Glomerular endothelial cell (primary cell): ENCODE measurements at places on chromosomes 1 and 21. TPM values are rescaled to one million over a fixed set of nuclear protein-coding genes. Genes with fewer than 3 reads are reported as not detected.
A peak's percentile ranks its signal among the peaks of the same experiment; 100 is the strongest.

DNA sequence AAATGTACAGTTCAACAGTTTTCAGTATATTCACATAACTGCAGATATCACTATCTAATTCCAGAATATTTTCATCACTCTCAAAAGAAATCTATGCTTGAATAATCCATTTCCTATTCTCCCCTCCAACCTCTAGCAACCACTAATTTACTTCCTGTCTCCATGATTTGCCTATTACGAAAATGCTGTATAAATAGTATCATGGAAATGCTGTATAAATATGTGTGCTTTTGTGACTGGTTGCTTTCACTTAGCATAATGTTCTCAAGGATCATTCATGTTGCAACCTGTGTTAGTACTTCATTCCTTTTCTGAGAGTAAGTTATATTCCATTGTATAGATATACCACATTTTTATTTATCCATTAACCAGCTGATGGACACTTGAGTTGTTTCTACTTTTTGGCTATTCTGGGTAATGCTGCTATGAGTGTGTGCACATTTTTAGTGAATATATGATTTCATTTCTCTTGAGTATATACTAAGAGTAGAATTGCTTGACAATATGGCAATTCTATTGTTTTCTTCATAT lies 115.6 kb downstream of the TNFSF18 start:
- no peak for DNase-seq

GRCh38 chr1:3564921-3565831 lies 46.1 kb downstream of the MEGF6 start:
- DNase-seq: no peak

DNA sequence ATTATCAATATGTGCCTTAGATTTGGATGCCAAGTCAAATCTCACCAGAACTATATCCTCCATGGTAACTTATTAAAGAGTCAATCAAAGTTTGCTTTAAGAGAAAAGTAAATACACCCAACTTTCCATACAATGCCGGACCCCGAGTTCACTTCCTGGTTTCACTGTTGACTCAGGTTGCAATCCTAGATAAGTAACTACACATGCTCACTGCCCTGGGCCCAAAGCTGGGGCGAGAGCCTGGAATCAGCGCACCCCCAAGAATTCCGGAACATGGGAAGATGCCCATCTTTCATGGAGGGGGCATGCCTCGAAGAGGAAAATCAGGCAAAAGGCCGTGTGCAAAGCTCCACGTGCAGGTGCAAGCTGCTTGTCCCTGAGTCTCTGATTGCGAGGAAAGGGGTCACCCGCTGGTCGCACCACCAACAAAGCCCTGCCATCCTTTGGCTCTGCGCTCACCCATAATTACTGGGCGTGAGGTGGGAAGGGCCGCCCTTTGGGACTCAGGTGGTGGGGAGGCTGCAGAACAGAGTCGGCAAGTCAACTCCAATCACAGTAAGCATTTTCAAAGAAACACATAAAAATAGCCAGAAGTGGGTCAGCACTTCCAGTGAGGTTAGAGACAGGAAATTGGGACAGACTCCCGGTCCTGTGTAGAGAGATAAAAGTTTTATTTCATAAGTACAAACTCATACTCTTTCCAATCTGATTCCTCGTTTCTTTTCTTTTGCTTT lies 167.7 kb downstream of the TOMM20 start:
- DNase-seq: peak; percentile 78

GRCh38 chr1:239725371-239725770 lies 339.0 kb downstream of the CHRM3 start:
- DNase-seq: no peak

DNA sequence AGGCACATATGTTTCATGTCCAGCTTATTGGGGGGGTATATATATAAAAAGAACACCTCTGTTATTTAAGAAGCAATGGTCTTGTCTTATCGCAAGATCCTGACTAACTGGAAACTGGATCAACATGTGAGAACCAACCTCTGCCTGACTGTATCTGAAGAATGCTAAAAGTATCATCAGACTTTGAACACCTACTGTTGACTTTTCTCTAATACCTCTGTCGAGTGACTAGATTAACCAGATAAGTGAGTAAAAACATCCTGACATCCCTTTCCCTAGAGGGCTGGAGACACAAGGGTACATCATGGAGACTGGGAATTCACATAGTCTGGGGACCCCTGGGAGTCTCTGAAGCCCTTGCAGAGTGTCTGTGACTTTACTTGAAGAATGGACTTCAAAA lies 26.3 kb upstream of the PIGC start:
- DNase-seq: no peak

MLLT11 gene
- 25.1 and 27.6 TPM in 2 replicates for total RNA-seq

ACTL8 gene
- total RNA-seq: not detected in 2 replicates

FAM167B gene
- total RNA-seq: 101 and 121 TPM in 2 replicates
